ENCODE measurements at places on chromosomes 12 and 14. TPM values are rescaled to one million over a fixed set of nuclear protein-coding genes. Genes with fewer than 3 reads are reported as not detected.

GRCh38 chr14:32847867-32848266 lies 90.8 kb upstream of the NPAS3 start:
- no peak overlapping the region for H3K27ac ChIP-seq
- no peaks in the 10 kb centered on the region for H3K4me1 ChIP-seq
- H3K4me3 ChIP-seq: no peak overlapping the region
- H3K27me3 ChIP-seq: no peaks in the 10 kb centered on the region

DNA sequence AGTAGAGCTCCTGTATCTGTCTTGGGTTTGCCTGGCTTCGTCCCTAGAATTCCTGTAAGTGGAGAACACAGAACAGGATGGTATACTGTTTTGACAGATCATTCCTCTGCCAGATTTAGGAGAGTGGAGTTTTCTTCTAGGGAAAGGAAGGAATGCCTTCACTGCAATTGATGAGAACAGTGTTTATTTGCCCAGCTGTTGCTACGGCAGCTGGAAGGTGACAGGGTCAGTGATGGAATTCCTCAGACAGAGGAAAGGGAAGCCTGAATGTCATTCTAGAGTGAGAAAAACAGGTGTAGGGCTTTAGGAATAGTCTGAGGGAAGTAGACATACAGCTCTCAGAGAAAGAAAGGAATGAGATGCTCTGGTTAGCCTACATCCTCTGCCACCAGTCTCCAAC lies 11.7 kb downstream of the CSRNP2 start:
- H3K27me3 ChIP-seq: no peaks in the 10 kb centered on the region
- no peak overlapping the region for H3K4me3 ChIP-seq
- H3K27ac ChIP-seq: no peak overlapping the region
- peaks cover 46% of the 10 kb centered on the region for H3K36me3 ChIP-seq

Gene RNASE2
- polyA plus RNA-seq: 6.7 TPM

DNA sequence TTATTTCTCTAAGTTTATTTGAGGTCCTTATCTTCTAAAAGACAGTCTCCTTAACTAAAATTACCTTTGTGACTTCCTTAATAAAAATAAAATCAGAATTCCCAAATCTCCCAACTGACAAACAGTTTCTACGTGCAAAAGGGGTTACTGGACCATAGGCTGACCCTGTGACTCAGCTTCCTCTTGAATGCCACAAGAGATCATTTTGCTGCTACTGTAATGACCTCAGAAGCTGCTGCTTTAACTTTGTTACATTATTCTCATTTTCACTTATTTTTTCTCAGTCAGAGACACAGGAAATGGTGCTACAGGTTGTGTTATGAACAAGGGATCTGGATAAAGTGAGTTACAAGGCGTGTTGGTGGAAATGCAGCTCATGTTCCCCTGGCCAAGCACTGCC lies 132.2 kb upstream of the TMTC2 start:
- no peak overlapping the region for H3K27ac ChIP-seq
- no peaks in the 10 kb centered on the region for H3K36me3 ChIP-seq

Gene MYF6
- 0.04 TPM for polyA plus RNA-seq

DNA sequence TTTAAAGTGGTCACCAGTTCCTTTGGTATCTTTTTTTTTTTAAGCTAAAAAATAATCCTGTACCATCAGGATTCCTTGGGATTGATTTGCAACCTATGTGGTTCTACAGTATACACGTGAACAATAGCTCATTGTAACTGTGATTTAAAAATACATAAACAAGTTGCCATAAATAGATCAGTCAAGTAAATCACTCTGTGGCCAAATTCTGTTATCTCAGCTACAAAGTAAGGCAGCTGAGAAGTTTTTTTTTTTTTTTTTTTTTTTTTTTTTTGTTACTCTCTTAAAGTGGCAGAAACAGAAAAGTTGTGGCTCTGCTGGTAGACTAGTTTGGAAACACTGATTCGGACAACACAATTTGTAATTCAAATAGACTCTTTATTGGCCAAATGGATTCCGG lies 104.5 kb downstream of the PRICKLE1 start:
- no peak for DNase-seq
- no peak overlapping the region for H3K4me3 ChIP-seq
- H3K4me1 ChIP-seq: peaks cover 26% of the 10 kb centered on the region
- no peaks in the 10 kb centered on the region for H3K36me3 ChIP-seq

Gene KRT83
- polyA plus RNA-seq: not detected

DNA sequence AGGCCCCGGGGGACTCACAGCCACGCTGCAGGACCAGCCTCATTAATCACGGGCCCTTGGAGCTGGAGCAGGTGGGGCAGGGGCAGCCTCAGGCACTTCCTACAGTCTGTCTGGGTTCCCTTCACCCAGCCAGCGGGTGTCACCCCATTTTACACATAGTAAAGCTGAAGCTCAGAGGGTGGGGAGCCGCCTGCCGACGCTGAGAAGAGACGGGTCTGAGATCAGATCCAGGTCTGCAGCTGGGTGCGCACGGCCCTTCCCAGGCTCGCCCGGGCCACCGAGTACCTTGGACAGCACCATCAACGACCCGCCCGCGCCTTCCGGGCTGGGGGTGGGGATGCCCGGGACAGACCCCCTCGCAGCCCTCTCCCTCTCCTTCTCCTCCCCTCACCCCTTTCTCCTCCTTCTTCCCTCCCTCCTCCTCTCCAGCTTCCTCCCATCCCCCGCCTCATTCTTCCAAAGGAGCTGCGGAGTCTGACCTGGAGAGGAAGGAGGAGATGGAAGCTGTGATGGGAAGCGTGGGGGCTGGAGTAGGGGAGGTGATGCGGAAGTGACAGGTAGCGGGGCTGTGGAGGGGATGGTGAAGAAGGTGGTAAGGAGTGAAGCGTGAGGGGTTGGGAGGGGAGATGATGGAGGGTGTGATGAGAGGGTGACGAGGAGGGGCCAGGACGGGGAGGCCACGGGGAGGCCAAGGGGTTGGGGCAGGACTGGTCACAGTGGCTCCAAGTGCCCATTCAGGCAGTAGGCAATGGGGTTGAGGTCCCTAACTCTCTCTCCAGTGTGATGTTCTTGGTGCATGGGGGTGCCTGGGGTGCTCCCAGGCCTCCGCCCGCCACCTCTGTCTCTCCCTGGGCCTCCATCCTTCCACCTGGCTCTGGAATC lies 8.8 kb downstream of the DTX1 start:
- peaks cover 57% of the 10 kb centered on the region for H3K4me1 ChIP-seq
- H3K4me3 ChIP-seq: peak overlapping the region; percentile 24
- DNase-seq: peak; percentile 83
- H3K36me3 ChIP-seq: no peaks in the 10 kb centered on the region

Gene PALS1
- 2.3 TPM for polyA plus RNA-seq

Gene EXOC5
- 14.4 TPM for polyA plus RNA-seq
